ENCODE measurements at places on chromosomes 3 and 15.

DNA sequence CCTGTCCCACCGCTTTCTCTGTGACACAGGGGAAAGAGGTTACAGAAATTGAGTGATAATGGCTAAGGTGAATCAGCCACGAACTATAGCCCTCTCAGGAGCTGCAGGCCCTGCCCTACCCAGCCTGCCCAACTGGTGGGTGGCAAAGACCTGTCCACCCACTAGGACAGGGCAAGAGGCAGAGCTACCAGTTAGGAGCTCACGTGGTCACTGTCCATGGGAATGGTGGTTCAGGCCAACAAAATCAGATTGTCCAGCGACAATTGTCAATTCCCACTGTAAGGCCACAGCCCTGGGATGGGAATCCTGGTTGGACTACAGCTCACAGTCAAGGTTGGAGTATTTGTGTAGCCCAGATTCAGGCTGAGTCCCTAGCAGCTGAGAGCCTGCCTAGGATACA, 75.0 kb downstream of the PPCDC start:
- DNase-seq = no peak

- DNase-seq = peak; percentile 46
Observed at GRCh38 chr3:106963442-106963841, 413.8 kb upstream of the CCDC54 start.

GRCh38 chr3:67783281-67784250, 129.2 kb upstream of the SUCLG2 start:
- DNase-seq = no peak

- no peak for DNase-seq
Observed at GRCh38 chr3:195921334-195921791, 13.0 kb upstream of the TNK2 start.

DNA sequence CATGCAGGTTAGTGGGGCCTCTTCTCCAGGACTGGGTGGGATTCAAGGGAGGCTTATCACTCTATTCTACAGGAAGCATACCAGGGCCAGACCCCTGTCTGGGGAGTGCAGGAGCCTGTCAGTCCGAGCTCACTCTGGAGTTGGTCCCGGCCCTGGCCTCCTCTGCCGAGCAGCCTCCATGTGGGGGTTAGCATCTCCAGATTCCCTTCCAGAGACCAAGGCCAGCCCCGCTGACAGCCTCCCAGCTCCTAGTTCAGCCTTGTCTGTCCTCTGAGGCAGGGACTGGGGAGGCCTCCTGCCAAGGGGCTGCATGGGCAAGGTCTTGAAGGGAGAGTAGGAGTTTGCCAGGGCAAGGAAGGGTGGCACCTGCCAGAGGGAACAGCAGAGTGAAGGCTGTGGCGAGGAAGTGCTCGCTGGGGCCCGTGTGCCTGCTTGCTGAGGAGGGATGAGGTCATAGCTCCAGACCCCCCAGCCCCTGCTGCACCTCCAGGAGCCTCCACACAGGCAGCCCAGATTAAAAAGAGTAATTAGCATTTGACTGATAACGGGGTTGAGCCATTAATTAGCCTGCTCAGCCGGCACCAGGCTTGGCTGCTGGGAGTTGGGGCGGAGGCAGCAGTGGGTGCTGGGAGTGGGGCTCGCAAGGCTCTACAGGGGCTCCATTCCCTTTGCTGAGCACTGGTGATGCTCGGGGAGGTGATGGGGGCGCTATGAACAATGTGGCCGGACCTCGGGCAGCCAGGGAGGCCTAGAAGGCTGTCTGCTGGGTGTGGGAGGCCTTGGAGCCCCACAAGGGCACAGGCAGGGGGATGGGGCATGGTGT, 54.3 kb downstream of the DNAJB8 start:
- DNase-seq = no peak

GRCh38 chr3:172965256-172965655, 175.8 kb downstream of the SPATA16 start:
- DNase-seq = no peak

DNA sequence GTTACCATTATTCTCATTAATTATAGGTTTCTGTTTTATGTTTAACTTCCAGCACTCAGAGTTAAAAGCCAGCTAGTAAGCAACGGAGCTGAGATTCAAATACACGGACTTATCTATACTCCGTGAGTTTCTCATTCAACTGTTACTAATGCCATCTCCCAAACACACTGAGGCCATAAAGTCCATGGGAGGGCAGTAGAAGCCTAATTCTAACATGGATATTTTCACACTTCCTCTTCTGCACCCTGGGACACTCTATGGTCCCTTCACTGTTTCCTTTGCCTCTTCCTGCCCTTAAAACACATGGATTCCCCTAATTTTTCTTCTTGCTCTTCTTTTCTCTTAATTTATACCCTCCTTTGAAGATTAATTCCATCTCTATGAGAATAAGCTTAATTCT, 245.0 kb downstream of the KLF13 start:
- DNase-seq = no peak

- no peak for DNase-seq
Observed at GRCh38 chr3:133268726-133269134, 131.1 kb upstream of the BFSP2 start.

All from left kidney (tissue), 8 donors.